Progenitor cell of endocrine pancreas (in vitro differentiated cells): ENCODE measurements at places on chromosomes 4 and X. TPM values are rescaled to one million over a fixed set of nuclear protein-coding genes. Genes with fewer than 3 reads are reported as not detected.

- no peaks in the 10 kb centered on the region for H3K27me3 ChIP-seq
- H3K27ac ChIP-seq: no peak overlapping the region
- H3K4me1 ChIP-seq: no peaks in the 10 kb centered on the region
- no peak for DNase-seq
Observed at GRCh38 chr4:37132351-37132974, 112.1 kb upstream of the NWD2 start.

DNA sequence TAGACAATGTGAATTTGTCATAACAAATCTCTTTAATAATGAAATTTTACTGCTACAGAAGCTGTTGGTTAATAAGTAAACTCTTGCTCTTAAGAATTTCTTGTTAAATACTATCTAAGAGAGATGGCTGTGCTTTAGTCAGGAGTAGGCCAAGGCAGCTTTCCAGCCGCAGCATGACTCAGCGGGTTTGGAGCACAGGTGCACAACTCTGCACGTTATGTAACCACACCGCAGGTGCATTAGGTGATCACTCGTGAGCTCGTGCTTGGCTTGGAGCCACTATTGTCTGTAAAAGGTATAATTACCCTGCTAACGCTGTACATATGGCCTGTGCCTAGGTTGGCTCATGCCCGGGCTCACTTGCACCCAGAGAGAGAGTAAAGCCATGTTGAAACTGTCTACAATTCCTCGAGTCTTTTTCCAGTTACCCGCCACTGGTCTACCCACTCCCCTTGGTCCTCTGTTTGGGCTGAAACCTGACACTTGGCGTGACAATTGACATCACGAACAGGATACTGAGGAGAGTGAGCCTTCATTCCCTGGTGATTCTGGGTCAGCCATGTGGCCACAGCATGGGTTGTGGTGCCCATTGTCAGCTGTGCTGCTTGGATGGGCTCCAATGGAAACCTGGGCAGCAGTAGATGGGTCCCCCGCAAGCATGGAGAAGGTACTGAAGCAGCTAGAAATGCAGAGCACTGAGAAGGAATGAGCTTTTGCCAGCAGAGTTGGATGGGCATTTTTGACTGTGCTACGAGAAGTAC lies 18.4 kb upstream of the ANAPC4 start:
- no peaks in the 10 kb centered on the region for H3K27me3 ChIP-seq
- peak overlapping the region; percentile 49 for H3K27ac ChIP-seq
- DNase-seq: no peak
- H3K4me3 ChIP-seq: no peak overlapping the region
- H3K36me3 ChIP-seq: peaks cover 15% of the 10 kb centered on the region

- DNase-seq: no peak
- H3K4me3 ChIP-seq: no peak overlapping the region
Observed at GRCh38 chr4:18582841-18583240, 561.3 kb upstream of the LCORL start.

GRCh38 chr4:172650758-172651530 lies 517.7 kb upstream of the GALNT7 start:
- no peaks in the 10 kb centered on the region for H3K27me3 ChIP-seq
- H3K4me1 ChIP-seq: peaks cover 6% of the 10 kb centered on the region
- H3K27ac ChIP-seq: no peak overlapping the region
- no peaks in the 10 kb centered on the region for H3K36me3 ChIP-seq
- H3K4me3 ChIP-seq: no peak overlapping the region

The PABPC1L2A gene
- total RNA-seq: not detected in 2 replicates
